Astrocyte of the hippocampus (primary cell): ENCODE measurements at places on chromosomes 13 and 19.

DNA sequence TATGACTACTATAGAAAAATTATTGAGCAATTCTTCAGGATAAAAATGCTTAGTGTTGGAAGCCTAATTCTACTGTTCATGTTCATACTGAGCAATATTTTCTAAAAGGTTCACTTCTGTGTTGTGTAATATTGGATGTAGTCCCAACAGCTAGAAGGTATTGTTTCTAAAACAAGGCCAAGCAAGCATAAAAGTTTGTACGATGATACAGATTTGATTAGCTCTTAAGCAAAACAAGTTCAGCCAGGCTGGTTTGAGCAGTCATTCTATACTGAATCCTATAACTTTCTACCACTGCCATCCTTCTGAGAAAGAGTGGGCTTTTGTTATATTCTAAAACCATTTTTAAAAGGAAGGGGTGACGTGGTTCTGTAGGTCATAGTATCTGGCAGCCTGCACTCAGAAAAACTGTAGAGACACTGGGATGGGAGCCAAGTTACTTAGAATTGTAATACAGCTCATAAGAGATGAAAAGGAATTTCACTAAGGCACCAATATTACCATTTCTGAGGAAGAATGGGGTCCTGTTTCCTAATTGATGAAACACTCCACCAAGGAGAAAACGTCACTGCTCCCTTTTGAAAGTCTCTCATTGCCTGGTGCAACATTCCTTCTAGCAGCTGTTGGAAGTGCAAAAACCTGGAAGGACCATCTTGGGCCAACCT is 275.0 kb upstream of the DACH1 start:
- peak; percentile 78 for DNase-seq

DNA sequence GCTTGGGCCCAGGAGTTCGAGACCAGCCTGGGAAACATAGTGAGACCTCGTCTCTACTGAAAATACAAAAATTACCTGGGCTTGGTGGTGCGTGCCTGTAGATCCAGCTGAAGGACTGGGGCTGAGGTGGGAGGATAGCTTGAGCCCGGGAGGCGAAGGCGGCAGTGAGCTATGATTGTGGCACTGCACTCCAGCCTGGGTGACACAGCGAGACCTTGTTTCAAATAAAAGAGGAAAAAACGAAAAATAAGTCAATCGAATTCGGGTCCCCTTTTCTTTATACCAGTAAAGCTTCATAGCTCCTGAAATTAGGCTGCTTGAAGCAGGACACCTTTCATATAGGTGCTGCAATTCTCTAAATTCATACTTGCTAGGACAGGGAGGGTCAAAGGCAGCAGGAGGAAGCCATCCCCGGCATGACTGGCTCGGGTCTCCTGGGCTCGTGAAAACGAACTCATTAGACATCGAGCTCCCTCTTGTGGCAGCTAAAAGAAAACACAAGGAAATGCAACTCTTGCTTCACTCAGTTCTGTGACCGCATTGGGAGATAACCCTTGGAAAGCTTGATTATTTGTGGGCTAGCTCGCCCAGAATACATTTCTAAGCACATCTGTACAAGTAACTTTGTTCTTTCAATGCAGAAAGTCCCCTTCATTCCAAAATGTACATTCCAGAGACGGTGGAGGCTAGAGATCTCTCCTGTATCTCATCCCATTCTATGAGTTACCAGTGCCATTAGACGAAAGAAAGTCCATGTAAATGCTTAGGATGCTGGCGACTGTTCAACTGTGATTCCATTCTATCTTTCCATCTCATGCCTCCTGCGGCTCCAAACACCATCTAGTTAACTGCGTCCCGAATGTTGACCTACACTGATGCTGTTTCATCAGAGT is 16.8 kb downstream of the FPR2 start:
- peak; percentile 88 for DNase-seq

DNA sequence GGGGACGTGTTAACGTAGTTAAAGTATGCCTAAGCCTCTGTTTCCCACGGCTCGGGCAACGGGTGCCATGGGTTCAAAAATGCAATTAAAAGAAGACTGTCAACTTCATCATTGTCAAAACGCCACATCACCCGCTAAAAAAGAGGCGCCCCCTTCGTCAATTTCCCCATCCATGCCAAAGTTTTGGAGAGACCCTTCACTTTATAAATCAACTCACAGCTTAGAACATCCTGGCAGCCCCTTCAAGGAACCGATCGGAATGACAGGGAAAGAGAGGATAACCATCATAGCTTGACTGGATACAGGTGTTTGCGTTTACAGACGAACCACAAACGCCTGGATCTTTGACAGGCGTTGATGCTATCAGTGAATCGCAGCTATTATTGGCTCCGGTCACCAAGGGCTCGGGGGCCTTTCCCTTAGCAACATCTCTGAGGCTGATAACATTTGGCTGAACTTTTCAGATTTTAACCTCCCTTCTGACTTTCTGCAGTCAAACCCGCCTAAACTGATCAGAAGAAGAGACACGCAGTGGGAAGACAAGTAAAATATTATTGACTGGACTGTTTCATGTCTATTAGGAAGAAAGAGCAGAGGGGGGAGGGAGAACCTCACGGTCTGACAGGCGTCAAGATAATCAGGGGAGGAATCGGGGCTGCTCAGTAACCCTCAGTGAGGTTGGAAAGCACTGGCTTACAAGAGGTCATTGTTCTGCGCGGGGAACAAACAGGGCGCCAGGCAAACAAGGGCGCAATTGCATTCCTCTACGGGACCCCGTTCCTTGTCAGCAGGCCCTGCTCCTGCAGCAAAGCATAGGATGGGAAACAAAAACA is 322.5 kb upstream of the ZNF507 start:
- no peak for DNase-seq

- peak; percentile 88 for DNase-seq
These were observed 29.7 kb downstream of the NAXD start for GRCh38 chr13:110644892-110645521.

DNA sequence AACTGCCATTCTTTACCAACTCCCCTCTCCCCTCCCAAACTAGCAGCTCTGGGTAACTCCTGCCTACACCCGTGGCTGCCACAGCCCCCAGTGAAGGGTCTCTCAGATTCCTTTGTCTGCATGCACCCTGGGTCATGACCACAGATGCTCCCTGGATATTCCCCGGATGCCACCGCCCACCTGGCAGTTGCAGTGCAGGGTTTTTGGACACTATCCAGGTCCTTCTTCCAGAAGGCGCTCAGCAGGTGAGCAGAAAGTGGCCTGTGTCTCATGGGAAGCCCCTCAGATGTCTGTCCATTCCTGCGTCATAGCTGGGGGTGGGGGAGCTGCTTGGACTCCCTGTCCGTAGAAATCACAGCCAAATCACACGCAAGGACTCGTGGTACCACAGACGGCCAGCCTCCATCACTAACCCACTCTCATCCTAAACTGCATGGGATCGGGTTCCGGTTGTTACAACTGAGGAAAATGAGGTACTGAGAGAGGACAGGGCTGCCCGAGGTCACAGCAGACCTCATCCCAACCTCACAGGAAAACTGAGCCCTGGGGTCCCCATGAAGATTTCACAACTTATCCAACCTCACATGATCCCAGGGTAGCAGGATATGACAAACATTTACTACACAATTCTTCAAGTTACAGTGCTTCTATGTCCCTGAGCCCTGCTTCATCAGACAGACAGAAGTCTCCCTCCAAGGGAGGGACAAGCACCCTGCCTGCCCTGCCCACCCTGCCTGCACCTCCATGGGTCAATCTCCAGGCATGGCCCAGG is 38.6 kb downstream of the ELL start:
- DNase-seq, result no peak

GRCh38 chr13:46484561-46484960 is 68.4 kb upstream of the LRCH1 start:
- no peak for DNase-seq

- no peak for DNase-seq
These were observed 353.6 kb downstream of the FGF9 start for GRCh38 chr13:22024381-22024994.

GRCh38 chr13:109012115-109012514 is 382.7 kb downstream of the MYO16 start:
- no peak for DNase-seq

DNA sequence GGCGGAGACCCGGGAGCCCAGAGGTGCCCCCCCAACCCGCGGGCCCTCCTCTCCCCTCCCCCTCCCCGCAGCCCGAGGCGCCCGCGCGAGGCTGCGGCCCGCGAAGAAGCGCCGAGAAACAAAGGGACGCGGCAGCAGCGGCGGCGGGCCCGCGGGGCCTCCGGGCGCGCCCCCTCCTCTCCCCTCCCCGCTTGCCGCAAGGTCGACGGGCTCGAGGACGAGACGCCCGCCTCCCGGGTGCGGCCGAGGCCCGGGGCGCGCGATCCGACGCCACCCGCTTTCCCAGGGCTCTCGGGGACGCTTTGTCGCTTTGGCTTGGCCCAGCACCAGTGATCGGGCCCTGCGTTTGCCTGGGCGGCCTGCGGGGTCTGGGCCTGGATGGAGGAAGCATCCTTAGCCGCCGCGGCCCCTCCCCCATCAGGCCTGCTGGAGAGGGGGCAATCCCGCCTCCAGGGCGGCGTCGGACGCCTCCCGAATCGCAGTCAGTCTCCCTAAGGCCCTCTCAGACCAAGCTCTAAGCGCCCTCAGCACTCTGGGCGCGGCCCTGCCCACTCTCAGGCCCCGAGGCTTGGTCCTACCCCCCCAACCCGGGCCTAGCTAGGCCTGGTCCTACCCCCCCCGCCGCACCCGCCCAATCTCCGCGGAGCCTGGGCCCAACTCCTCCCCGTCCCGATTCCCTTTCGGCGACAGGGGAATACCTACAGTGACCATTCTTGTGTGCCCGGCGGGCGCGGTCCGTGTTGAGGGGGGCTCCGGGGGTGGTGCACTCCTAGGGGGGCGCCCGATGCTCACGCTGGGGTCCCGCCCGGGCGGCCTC is 740 bp downstream of the ELAVL3 start:
- DNase-seq, result no peak

- peak; percentile 46 for DNase-seq
These were observed at the start of gene GJA3 for GRCh38 chr13:20160306-20161274. Gene GJA3 (minus strand): TSS chr13:20161052. CDS start chr13:20143288, 17,764 bp downstream.

DNA sequence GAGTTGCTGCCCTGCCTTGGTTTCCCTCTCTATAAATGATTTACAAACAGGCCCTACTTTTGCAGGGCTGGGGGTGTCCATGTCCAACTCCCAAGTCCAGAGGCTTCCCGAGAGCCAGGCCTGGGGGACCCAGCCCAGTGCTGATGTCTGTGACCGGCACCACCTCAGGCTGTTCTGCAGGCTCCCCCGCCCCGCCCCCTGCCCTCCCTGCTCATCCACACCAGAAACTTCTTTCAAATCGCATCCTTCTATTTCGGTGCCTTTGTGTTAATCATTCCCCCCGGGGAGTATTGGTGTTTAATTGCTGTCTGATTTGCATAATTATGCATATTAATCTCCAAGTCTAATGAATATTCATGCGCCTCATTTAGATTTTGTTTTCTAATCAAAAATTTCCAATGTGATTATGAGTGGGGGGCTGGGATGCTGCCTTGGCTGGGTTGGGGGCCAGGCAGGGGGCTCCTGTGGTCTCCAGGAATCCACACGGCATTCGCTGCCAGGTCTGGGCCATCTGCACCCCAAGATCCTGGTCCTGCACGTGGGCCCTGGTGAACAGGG is 19.1 kb downstream of the TCF3 start:
- no peak for DNase-seq

DNA sequence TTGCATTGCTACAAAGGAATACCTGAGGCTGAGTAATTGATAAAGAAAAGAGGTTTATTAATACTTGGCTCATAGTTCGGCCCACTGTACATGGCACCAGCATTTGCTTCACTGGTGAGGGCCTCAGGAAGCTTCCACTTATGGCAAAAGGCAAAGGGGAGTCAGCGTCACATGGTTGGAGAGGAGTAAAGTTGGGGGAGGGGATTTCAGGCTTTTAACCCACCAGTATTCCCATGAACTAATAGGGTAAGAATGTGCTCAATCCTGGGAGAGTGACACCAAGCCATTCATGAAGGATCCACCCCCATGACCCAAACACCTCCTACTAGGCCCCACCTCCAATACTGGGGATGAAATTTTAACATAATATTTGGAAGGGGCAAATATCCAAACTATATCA is 82.5 kb upstream of the MYCBP2 start:
- DNase-seq, result no peak

GRCh38 chr19:1052349-1052975 is 12.6 kb downstream of the ABCA7 start:
- no peak for DNase-seq

- no peak for DNase-seq
These were observed at the start of gene FCAR for GRCh38 chr19:54873990-54874389. Gene FCAR (plus strand): TSS chr19:54874235. CDS start chr19:54874290, 55 bp downstream.

- DNase-seq, result no peak
These were observed 509.0 kb downstream of the OLFM4 start for GRCh38 chr13:53537586-53537985.

- peak; percentile 16 for DNase-seq
These were observed 22.4 kb downstream of the MED26 start for GRCh38 chr19:16605553-16605994.

DNA sequence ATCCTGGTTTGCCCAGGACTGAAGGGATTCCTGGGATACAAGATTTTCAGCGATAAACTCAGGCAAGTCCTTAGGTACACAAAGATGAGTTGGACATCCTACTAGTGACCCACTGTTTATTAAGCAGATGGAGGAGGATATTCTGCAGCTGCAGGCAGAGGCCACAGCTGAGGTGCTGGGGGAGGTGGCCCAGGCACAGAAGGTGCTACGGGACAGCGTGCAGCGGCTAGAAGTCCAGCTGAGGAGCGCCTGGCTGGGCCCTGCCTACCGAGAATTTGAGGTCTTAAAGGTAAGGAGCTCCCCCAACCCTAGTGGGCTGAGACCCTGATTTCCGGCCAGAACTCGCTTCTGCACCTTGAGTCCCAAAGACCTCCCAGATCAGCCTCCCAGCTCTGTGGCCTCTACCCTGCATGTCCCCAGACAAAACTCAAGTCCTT is 607 bp downstream of the ANGPTL8 start:
- no peak for DNase-seq

DNA sequence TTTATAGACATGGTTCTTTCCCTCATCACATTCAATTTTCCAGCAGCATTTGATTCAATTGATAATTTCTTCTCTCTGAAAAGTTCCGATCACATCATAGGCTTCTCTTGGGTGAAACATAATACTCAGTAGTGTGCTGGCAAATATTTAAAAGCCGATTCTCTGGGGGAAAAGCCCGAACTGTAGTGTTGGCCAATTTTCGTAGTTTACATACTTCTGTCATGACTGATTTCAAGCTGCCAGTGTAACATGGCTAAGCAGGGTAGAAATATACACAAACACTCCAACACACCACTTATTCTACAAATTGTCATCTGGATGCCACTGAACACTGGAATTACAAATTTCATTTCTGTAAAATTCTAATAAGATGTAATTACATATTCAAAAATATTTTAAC is 56.1 kb upstream of the FREM2 start:
- DNase-seq, result no peak

DNA sequence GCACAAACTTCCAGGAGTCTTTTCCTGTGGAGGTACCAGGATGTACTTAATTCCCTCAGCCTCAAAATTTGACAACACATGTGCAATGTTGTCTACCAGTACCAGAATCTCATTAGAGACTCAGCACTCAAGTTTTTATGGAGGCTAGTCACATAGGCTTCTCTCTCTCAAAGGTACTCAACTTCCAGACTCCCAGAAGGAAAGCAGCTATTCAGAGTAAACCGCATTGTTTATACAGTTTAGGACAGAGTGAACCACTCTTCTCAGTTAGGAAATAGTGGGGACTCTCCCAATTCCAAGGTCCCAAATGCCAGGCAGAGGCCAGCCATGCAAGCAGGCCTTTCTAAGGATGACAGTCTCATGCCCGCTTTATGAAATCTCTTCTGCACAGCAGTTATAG is 8.5 kb upstream of the C1QTNF9B start:
- DNase-seq, result peak; percentile 36
